ENCODE measurements at places on chromosomes 5 and 9. TPM values are rescaled to one million over a fixed set of nuclear protein-coding genes. Genes with fewer than 3 reads are reported as not detected.

Gene EIF4E1B
- total RNA-seq, result not detected

DNA sequence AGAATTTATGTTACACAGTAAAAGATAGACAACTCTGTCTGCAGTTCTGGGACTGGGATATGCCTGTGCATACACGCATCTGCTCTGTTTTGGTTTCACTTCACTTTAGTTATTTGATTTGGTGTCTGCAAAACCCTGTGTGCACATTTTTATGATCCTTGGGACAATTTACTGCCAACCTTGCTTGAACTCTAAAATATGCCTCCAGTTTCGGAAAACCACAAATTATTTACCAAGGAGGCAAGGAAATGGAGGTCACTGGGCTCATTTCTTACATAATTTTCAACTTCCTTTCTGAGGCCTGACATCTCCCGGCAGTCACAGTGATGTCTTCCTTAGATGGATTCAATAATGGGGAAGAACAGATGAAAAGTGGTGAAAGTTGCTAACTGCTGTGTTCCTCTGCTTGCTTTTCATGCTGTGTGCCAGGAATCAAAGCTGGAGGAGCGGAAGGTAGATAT, 61.2 kb upstream of the TAF11L2 start:
- no peak for DNase-seq

DNA sequence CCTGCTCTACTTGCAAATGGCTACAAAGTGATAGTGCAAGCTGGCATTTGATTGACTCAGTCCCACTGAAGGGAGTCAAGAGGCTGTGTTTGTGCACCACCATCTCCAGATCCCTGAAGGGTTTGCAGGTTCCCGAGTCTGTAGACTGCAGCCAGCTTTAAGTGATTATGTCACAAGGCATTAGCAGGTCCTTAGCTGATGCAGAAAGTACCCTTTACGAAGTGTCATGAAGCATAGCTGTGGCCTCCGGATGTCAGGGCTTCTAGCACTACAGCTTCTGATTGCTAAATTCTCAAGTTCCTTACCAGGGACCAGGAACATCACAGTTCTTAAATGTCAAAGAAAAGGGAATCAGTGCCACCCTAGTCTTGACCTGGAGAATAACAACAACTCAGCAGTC, 311.3 kb upstream of the TRPC7 start:
- no peak for DNase-seq

Gene TYRP1
- not detected for total RNA-seq

GRCh38 chr9:14428781-14429230, 114.9 kb upstream of the NFIB start:
- no peak for DNase-seq

DNA sequence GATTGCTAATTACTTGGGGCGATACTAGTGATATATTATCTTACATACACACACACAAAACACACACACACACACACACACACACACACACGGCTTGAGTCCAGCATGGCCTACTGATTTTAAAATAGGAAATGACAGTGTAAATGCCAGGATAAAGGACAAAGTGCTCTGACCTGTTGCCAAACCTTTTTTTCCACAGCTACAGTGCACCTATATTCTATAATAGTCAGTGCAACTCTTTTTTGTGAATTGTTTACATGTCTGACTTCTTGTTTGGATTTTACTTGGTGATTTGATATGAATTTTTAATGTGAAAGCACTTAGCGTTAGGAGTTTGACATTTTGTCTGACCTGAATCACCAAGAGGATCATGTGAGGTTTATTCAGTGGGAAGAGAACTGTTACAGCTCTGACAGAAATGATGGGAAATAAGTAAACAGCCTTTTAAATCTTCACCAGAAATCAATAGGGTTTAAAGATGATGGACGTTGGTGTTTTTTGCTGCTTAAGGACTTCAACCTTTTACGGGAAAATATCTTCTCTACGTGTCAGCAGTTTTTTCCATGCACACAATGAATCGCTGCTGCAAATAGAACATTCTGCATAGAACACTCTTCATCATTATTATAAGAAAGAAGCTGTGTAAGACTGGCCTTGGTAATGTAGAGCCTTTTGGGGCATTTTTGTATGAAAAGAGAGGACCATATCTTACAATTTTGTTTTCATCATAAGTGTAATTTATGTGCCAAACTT, 218.5 kb downstream of the RANBP17 start:
- DNase-seq, result no peak

- DNase-seq, result no peak
These were observed 4.5 kb downstream of the ANKS6 start for GRCh38 chr9:98791608-98792490.

Gene FOXI1
- 0.64 TPM for total RNA-seq

Gene ZNF462
- total RNA-seq, result not detected

DNA sequence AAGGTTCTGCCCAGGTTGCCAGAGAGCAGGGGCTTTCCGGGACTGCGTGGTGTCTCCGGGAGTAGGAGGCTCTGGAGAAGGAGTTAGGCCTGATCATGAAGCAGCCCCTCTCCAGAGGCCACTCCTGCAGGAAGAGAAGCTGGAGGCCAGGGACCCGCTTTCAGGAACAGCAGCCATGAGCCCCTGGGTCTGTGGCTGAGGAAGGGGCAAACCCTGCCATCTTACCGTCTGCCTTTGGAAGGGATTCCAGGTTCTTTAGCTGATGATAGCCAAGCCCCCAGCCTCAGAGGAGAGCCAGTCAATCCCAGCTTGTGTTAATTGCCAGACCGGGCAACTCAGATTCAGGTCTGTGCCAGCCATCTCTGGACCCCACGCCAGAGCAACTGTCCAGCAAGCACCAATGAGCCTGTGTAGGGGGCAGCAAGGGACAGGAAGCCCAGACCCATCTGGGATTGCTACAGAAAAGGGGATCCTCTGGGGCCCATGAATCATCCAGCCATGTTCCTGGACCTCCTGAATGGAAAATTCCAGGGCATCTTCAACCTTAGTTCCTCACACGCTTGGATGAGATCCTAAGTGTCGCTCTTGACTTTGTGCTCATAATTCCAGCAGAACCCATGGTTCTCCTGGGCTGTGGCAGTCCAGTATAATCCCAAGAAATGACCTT, 42.7 kb upstream of the MVB12B start:
- DNase-seq, result no peak
